Stimulated activated CD8-positive, alpha-beta memory T cell treated with anti-CD3 and anti-CD28 coated beads, Interleukin-12 subunit alpha, Interleukin-12 subunit beta, amount 100 ng/mL, for 1 hour (primary cell): ENCODE measurements at places on chromosomes 5 and 9.

DNA sequence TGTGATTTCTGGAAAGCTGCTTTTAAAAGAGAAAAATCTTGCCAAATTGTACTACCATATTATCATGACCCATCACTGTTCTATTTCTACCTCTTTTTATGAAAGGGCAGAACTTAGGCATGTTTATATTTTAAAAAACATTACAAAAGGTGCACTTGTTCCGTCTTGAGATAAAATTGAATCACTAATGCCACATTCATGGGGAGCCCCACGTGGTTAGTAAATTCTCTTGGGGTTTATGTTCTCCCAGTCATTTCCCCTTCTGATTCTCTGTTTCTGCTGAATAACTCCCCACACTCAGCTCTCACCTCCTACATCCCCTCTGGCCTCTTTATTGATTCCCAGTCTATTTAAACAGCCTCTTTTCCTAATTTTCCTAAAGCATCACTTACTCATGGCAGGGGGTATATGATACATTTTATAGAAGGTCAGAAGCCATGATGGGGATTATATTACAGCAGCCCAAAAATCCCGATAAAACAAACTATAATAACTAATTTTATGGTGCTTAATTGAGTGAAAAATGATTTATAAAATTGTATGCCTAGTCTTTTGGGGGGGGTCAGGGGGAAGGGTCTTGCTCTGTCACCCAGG, 19.7 kb upstream of the VLDLR start:
- DNase-seq, result no peak

DNA sequence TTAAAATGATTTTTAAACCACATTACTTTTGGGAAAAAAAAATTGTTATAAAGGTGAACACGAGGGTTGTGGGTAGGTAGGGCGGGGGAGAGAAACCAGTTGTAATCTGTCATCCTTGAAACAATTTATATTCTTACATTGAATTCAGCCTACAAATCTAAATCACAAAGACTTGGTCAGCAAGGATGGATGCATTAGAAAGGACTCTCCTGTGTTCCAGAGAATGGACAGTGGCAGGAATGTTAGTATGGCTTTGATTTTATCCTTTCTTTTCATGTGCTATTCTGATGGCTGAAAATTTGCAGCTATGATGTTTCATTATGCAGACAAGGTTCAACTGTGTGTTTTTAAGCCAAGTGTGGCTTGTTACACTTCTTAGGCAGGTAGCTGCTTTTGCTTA, 234.7 kb downstream of the SLF1 start:
- DNase-seq, result no peak

GRCh38 chr5:165757791-165758190, 2252.4 kb downstream of the MAT2B start:
- no peak for DNase-seq

- DNase-seq, result no peak
These were observed 215.2 kb upstream of the KLF4 start for GRCh38 chr9:107704774-107705173.

- no peak for DNase-seq
These were observed 5.8 kb upstream of the BICD2 start for GRCh38 chr9:92770360-92770995.

- peak; percentile 14 for DNase-seq
These were observed 19.8 kb downstream of the TRIP13 start for GRCh38 chr5:912280-913091.

- DNase-seq, result no peak
These were observed at the start of gene NREP for GRCh38 chr5:111756581-111757354. TSS of gene NREP (minus strand) at chr5:111757194. CDS start at chr5:111755772, 1,422 bp downstream.

DNA sequence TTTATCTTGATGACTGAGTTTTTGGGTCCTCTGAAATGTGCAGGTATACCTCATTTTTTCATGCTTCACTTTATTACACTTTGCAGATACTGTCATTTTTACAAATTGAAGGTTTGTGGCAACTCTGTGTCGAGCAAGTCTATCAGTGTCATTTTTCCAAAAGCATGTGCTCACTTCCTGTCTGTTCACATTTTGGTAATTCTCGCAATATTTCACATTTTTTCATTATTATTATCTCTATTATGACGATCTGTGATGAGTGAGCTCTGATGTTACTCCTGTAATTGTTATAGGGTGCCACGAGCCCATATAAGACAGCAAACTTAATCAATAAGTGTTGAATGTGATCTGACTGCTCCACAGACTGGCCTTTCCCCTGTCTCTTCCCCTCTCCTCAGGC, 73.4 kb upstream of the FBXW11 start:
- DNase-seq, result no peak

DNA sequence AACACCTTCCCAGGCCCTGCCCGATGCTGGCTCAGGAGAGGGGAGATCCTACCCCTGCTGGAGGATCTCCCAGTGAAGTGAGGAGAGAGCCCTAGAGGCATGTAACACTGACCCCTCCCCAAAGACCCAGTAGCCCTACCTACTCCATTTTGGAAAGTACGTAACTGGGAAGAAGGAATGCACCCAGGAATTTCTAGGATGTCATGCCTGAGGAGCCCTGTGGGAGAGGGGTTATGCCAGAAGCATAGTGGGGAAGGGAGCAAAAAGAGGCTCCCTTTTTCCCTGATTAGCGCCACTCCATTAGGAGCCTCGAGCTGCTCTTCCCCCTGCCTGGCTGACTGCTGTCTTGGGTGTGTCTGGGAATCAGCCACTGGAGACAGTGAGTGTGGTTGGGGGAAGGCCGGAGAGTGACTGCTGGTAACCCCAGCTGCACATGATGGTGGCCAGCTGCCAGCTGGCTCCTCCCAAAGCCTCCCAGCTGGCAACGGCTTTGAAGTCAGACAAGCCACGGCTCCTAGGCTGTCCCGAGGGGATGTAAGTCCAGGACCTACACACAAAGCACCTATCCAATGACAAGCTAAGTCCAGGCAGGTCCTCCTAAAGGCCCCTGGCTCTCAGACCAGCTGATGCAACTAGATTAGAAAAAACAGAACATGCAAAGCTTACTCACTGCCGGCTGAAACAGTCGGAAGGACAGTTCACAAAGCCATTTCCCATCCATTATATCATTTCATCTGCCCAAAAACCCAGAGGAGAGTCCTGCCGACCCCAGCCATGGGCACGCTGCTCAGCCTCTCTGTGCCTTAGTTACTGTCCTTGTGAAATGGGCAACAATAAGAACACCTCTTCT, 136.5 kb upstream of the ABCA1 start:
- no peak for DNase-seq

- no peak for DNase-seq
These were observed 356.3 kb downstream of the MAT2B start for GRCh38 chr5:163861670-163862069.

DNA sequence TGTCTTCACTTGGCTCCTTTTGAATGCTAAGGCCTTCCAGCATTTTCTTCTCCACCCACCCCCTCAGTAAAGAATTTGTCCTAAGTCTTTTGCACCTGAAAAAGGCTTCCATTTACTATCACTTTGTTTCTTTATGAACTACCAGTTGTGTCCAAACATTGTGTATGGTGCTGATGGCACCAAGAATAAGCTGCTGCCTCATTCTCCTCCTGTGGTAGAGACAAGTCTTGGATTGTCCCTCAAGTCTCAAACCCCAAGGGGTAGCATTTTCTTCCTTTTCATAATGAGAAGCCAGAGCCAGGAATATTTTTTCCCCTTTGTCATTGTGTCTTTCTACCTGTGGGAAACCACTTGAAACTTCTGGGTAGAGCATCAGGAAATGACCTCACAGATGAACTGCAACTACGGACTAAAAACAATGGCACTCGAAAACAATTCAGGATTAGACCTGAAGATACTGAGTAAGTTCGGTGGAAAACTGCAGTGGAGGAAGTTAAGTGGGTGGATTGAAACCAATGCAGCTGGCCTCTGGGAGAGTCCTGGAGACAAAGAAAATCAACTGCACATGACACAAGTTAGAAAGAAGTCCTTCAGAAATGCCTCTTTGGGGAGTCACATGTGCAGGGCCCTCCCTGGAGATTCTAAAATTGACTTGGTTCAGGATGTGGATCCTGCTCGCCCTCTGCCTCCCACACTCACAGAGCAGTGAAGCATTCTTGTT, 80.5 kb downstream of the SH3RF2 start:
- no peak for DNase-seq

DNA sequence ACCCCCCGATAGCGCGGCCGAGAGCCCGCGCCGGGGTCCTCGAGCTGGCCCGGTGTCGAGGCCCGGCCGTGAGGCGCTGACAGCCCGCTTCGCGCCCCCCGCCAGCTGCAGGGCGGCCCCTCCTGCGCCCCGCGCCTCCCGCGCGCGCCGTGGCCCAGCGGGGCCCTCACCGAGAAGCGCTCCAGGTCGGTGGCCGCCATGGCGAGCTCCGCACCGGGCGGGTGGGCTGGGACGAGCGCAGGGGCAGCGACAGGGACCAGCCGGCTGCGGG, 166 bp downstream of the SEPTIN8 start:
- DNase-seq, result no peak

DNA sequence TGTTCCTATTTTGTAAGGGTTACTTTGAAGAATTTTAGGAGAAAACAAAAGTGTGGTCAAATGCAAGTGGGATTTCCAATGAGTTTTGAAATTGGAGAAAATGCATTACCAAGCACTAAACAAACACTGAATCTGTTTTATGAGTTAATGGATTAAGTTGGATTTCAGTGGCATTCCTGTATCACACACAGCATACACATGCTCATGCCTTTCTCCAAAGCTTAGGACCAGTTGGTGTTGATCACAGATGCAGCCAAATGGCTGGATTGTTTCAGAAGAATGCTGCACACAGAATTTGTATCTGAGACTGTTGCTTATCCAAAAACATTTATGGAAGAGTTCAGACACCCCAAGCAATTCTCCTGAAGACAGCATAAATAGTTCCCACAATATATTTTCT, 611.1 kb downstream of the ACTL7B start:
- no peak for DNase-seq

GRCh38 chr9:10052181-10052580, 560.6 kb downstream of the PTPRD start:
- DNase-seq, result no peak

DNA sequence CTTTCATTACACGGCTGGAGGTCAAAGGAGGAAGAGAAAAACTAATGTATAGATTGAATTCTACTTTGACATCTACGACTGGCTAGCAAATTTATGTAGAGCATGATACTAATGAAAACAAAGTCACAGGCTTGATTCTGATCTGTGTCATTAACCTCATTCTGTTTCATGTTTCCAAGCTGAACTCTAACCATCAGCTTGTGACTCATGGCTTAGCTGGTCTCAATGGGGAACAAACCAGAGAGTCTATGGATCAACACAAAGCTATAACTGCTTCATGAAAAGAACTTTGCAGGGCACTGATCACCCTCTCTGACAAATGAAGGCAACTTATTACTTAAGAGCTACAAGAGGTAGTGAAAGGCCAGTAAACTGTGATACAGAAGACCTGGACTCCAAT, 23.6 kb upstream of the PDE4D start:
- no peak for DNase-seq

- DNase-seq, result no peak
These were observed 156.1 kb upstream of the MRPS30 start for GRCh38 chr5:44652674-44653073.

DNA sequence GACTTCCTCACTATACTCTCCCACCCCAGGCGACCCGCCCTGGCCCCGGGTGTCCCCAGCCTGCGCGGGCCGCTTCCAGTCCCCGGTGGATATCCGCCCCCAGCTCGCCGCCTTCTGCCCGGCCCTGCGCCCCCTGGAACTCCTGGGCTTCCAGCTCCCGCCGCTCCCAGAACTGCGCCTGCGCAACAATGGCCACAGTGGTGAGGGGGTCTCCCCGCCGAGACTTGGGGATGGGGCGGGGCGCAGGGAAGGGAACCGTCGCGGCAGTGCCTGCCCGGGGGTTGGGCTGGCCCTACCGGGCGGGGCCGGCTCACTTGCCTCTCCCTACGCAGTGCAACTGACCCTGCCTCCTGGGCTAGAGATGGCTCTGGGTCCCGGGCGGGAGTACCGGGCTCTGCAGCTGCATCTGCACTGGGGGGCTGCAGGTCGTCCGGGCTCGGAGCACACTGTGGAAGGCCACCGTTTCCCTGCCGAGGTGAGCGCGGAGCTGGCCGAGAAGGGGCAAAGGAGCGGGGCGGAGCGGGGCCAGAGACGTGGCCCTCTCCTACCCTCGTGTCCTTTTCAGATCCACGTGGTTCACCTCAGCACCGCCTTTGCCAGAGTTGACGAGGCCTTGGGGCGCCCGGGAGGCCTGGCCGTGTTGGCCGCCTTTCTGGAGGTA, 2.1 kb downstream of the CA9 start:
- no peak for DNase-seq

GRCh38 chr9:81489046-81489445, 200.3 kb downstream of the TLE1 start:
- no peak for DNase-seq

GRCh38 chr5:107415762-107416161, 255.0 kb downstream of the EFNA5 start:
- no peak for DNase-seq

DNA sequence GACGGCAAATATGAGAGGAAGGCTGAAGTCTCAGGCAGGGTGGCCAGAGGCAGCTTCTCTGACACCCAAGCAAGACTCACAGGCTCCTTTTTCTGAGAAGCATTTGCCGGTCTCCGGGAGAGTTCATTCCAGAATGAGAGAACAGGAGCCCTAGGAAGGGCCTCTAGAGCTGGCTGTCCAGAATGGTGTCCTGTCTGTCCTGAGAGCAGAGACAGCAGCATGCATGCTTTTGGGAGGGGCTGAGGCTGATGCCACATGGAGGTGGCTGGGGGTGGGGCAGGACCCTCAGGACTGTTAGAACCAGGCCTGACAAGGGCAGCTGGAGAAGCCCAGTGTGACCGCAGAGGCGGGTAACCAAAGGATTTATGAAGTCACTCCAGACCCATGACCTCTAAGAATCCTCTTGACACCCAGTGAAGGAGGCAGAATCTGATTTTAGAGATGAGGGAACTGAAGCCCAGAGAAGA, 60.0 kb downstream of the SHB start:
- no peak for DNase-seq

- DNase-seq, result no peak
These were observed 144.6 kb upstream of the MRPS30 start for GRCh38 chr5:44663991-44664710.

DNA sequence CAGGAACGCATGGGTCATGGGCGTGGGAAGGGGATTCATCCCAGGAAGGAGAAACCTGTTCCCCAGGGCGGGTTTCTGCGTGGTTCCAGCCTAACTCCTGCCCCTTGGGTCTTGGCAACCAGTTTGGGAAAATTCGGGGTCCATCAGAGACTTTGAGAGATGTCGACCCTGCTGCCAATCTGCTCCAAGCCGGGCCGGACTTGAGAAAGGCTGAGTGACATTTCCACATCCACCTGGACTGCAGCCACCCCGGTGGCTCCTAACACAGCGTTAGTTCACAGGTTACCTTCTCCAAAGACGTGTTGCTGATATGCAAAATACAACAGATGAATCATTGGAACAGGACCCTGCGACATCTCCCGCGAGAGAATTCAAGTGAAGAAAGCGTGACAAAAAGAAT, 627.2 kb downstream of the IRX1 start:
- DNase-seq, result no peak

DNA sequence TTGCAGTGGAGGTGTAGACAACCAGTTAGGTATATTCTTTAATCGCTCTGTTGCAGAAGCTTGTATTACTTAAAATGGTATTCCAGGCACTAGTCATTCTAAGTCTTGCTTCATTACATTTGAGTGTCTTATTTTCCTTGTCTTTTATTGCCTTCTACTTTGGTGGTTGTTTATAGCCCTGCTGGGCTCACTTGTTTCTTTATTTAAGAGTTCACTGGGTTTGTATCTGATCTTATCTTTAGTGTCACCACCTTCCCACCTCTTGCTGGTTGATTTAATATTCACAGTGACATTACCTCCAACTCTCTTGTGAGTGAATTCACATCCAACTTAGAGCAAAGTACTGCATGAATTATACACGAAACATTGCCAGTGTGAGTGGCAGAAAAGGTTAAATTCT, 83.6 kb upstream of the BNC2 start:
- DNase-seq, result no peak
